ENCODE measurements at places on chromosomes 4 and X.

GRCh38 chr4:102687373-102687981 lies 73.3 kb downstream of the MANBA start:
- H3K36me3 ChIP-seq, result peaks cover under 1% of the 10 kb centered on the region
- no peak overlapping the region for H3K4me3 ChIP-seq
- DNase-seq, result no peak
- H3K4me1 ChIP-seq, result no peaks in the 10 kb centered on the region
- H3K27ac ChIP-seq, result no peak overlapping the region

DNA sequence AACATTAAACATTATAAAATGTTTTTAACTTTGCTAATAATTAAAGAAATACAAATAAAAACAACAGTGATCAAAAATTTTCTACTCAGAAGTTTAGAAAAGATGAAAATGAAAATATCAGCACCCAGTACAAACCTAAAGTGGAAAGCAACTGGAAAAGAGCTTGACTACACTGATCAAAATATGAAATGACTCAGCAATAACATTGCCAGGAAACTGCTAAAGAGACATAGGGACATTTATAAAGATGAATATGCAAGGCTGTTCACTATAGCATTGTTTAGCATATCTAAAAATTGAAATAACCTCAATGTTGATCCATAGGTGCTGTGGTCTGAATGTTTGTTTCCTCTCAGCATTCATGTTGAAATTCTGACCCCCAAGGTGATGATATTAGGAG lies 88.5 kb upstream of the NOCT start:
- no peak overlapping the region for H3K4me3 ChIP-seq
- H3K27me3 ChIP-seq, result no peaks in the 10 kb centered on the region
- no peaks in the 10 kb centered on the region for H3K4me1 ChIP-seq
- no peaks in the 10 kb centered on the region for H3K36me3 ChIP-seq
- DNase-seq, result no peak

DNA sequence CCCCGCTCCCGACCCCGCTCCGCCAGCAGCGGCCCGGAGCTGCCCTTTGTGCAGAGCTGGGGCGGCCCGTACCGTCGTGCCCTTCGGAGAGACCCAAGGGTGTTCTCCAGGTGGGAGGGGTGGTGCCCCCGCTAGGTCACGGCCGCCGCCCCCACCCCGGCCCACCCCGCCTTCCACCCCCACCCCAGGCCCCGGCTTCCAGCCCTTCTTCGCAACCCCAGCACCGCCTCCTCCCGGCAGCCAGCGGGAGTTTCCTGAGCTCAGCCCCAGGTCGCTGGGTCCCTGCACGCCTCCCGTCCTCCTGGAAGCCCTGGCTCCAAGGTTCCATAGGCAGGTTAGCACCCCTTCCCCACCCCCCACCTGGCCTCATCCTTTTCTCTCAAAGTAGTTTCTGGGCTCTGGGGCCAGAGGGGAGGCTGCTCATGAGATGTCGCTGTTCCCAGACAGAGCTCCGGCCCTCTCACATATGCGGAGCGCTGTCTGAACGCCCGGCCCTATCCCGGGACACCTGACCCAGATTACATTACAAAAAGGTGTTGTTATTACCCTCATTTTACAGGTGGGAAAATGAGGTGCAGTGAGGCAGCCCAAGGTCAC lies 25.2 kb upstream of the FGFR3 start:
- H3K36me3 ChIP-seq, result no peaks in the 10 kb centered on the region
- DNase-seq, result no peak
- H3K27ac ChIP-seq, result no peak overlapping the region
- peaks cover 27% of the 10 kb centered on the region for H3K27me3 ChIP-seq

- no peak for DNase-seq
- peaks cover 18% of the 10 kb centered on the region for H3K4me1 ChIP-seq
- H3K27me3 ChIP-seq, result no peaks in the 10 kb centered on the region
- H3K4me3 ChIP-seq, result no peak overlapping the region
These were observed 330.1 kb downstream of the BMPR1B start for GRCh38 chr4:95087657-95088455.

Measured in activated naive CD8-positive, alpha-beta T cell treated with anti-CD3 and anti-CD28 coated beads for 36 hours (primary cell).